Stomach (tissue), 19 donors: ENCODE measurements at places on chromosomes 4 and X. TPM values are rescaled to one million over a fixed set of nuclear protein-coding genes. Genes with fewer than 3 reads are reported as not detected.

DNA sequence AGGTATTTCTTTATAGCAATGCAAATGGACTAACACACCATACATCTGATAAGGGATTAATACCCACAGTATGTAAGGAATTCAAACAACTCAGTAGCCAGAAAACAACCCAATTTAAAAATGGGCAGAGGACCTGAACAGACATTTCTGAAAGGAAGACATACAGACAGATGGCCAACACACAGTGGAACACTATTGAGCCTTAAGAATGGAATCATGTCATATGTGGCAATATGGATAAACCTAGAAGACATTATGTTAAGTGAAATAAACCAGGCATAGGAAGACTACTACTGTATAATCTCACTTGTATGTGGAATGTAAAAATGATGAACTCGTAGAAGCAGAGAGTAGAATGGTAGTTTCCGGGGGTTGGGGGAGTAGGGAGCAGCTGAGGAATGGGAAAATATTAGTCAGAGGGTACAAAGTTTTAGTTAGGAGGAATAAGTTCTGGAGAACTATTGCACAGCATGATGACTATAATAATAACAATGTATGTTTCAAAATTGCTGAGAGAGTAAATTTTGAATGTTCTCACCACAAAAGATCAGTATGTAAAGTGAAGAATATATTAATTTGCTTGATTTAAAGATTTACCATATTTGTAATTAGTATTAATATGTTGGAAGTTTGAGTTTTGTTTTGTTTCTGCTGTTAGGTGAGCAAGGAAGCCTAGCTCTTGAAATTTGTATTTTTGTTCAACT is 25.2 kb downstream of the WDR44 start:
- no peak for DNase-seq

Gene CDS1
- 3.4 TPM for polyA plus RNA-seq

Gene DCX
- polyA plus RNA-seq: 0.03 TPM

DNA sequence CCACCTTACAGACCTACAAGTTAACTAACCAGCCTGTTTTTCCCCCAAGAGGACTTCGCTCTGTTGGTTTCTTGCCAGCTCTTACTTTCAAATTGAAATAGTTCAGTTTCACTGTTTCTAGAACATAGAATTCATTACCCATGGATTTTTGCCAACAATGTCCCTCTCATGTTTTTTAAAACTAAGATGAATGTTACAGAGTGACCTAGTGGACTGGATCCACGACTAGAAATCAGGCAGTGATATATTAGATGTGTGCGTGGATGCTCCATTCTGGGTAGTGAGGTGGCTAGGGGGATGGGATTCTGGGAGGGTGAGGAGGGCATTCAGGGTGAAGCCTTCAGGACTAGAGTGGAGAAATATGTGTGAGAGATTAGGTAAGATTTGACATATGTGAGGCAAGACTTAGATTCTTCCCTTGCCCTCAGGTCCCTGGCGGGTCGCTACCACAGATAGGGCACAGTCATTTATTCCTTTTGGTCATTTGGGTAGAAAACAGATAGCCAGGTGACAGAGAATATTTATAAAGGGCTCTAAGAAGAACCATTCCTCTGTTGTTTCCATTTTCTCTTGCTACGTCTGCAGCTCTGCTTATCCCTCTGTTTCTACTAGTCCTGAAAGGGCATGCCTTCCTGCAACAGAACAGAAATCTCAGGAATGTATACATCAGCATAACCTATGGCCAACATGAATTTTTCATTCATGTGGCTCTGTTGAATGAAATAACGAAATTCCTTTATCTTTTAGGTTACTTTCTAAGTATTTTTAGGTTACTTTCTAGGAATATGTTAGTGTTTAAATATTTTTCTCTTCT is 15.4 kb upstream of the JADE1 start:
- DNase-seq: no peak

Gene HS6ST2
- 0.31 TPM for polyA plus RNA-seq

GRCh38 chr4:181701894-181702293 is 541.3 kb upstream of the TENM3 start:
- no peak for DNase-seq

Gene H2BW2
- polyA plus RNA-seq: not detected

- no peak for DNase-seq
These were observed 28.5 kb upstream of the HGFAC start for GRCh38 chr4:3413217-3413671.

DNA sequence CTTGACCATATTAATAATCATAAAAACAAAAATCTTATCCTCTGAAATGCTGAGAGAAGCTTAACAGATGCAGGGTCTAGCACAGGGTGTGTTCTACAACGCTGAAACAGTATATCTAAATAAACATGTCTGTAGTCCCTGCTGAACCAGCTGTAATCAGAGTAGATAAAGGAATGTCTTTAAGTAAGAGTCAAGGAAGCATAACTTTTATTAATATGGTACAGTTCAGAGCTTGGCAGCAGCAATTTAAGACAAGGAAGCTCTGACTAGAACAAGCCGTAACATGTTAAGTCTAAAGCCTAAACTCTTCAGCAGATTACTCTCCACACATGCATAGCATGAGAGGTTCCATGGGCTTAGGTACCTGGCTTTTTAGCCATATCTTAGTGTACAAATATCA is 36.1 kb downstream of the NFKB1 start:
- no peak for DNase-seq

Gene RHOH
- polyA plus RNA-seq: 5.4 TPM

Gene MAGEE2
- polyA plus RNA-seq: 0.46 TPM

DNA sequence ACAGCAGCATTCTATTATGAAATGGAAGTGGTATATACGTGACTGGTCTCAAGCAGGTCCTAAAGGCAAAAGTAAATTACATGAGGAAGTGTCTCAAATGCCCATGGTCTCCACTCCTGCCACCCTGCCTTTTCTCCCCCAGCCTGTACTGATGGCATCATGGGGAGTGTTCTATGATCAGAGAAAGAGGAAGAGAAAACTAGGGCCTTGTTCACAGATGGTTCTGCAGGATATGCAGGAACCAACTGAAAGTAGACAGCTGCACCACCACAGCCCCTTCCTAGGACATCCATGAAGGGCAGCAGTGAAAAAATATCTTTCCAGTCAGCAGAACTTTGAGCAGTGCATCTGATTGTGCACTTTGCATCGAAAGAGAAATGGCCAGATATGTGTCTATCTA is 901.5 kb downstream of the ARAP2 start:
- no peak for DNase-seq

Gene IL2
- polyA plus RNA-seq: not detected

GRCh38 chr4:1983846-1984405 is 24.8 kb downstream of the NELFA start:
- no peak for DNase-seq

DNA sequence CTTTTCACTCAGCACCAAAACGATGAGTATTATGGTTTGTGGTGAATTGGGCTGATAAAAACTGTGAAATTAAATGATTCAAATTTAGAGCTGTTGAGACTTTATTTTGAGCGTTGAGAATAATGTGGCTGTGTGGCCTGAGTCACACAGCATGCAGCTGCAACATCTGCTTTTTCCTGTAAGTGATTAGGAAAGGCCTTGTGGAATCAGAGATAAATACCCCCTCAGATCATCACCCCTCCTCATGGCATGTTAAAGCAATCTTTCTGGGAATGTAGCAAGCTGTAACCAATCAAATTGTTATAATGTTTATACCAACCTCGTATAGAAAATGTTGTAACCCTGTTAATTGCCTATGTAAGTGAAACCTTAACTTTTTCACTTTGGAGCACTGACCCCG is 90.0 kb upstream of the GRPR start:
- DNase-seq: no peak

DNA sequence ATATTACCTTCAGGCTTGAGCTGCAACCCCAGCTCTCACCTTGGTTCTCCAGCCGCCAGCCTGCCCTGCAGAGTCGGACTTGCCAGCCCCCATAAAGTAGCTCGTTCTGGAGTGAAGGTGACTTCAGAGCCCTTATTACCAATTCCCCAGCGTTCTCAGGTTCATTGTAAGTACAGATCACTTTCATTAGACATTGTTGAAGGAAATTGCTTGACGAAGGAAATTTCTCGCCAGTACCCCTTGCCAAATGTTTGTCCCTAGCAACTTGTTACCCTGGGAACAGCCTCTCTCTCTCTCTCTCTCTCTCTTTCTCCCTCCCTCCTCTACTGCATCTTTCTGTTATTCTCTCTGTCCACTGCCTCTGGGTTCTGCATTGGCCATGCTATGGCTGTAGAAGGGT is 153.0 kb downstream of the NWD2 start:
- DNase-seq: no peak

Gene TBC1D9
- polyA plus RNA-seq: 4.9 TPM

- peak; percentile 23 for DNase-seq
These were observed 309.3 kb downstream of the FRMPD4 start for GRCh38 chrX:12447448-12448064.

GRCh38 chr4:128386761-128387599 is 99.4 kb upstream of the PGRMC2 start:
- DNase-seq: peak; percentile 81

DNA sequence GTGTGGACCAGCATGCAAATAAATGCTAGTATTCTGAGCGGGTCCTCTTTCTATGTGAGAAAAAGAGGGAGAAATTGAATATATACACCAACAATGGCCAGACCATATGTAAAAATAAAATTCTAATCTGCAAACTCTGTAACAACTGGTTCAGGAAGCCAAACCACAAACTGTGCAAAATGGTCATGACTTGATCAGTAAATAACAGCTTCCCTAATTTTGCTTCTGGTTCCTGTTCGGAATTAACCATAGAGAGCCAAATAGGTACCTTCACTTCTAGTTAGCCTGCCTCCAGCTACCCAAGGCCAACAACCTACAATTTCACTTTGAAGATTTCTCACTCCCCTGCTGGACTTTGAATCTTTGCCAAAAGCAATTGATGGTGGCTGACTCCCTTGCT is 1313.2 kb downstream of the ADGRL3 start:
- DNase-seq: no peak

GRCh38 chrX:41655101-41655500 is 33.7 kb upstream of the GPR34 start:
- DNase-seq: no peak

- no peak for DNase-seq
These were observed 200.6 kb downstream of the RAPGEF2 start for GRCh38 chr4:159303435-159303834.

Gene SLBP
- polyA plus RNA-seq: 30.9 TPM

Gene GLOD5
- 1.7 TPM for polyA plus RNA-seq

DNA sequence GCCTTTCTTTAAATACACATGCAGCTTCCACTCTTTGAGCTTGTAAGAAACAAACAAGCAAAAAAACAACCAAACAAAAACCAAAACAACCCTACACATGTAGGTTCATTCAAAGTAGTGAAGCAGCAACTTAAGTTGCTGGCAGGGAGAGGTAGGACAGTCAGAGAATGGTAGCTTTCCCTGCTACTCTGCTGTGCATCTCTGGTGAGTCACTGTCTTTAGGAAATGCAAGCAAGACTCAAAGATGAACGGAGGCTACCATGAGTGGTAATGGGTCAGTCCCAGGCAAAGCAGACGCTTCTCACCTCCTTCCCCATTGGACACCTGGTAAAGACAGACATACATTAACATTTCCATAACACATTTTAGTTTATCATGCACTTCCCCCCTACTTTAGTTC is 43.2 kb downstream of the PGRMC2 start:
- no peak for DNase-seq

GRCh38 chr4:95124906-95125504 is 367.2 kb downstream of the BMPR1B start:
- DNase-seq: no peak

DNA sequence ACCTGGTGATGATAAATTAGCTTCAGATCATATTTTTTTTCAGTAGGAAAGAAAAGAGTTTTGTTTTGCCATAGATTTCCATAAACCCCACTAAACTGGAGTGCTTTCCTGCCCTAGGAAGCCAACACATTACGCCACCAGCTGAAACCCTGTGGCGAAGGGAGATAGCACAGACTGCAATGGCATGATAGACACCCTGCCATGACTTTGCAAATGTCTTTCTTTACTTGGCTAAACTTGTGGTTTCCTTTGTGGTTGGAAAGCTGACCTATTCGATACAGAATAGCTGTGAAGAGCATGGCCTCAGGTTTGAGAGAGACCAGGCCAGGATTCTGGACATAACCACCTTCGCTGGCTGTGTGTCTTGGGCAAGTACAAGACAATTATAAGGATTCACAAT is 19.1 kb downstream of the MFAP3L start:
- DNase-seq: no peak

- DNase-seq: no peak
These were observed 212.7 kb upstream of the FMR1 start for GRCh38 chrX:147699061-147699460.

Gene ADH1A
- polyA plus RNA-seq: not detected

Gene IL21
- not detected for polyA plus RNA-seq

Gene PRSS12
- 3.5 TPM for polyA plus RNA-seq

Gene STPG2
- 0.05 TPM for polyA plus RNA-seq

Gene UGT2A2
- not detected for polyA plus RNA-seq

Gene KCND1
- 0.19 TPM for polyA plus RNA-seq

- DNase-seq: no peak
These were observed 129.1 kb downstream of the TRIML1 start for GRCh38 chr4:188268131-188268908.

GRCh38 chr4:166252487-166253402 is 379.7 kb downstream of the TLL1 start:
- no peak for DNase-seq
